Temporal lobe (tissue), 4 donors: ENCODE measurements at places on chromosomes 5 and 9. TPM values are rescaled to one million over a fixed set of nuclear protein-coding genes. Genes with fewer than 3 reads are reported as not detected.

Gene PCDHB12
- total RNA-seq, result 15.0 TPM

Gene MPDZ
- total RNA-seq, result 42.3 TPM

Gene ERAP2
- 0.98 TPM for total RNA-seq

Gene IFNA2
- not detected for total RNA-seq

Gene TMEM174
- not detected for total RNA-seq

Gene PCDHA11
- 31.7 TPM for total RNA-seq

Gene SUSD1
- total RNA-seq, result 35.9 TPM

Gene OR2S2
- total RNA-seq, result not detected

Gene PRLR
- total RNA-seq, result 1.5 TPM

Gene TMC1
- total RNA-seq, result 0.25 TPM

Gene FABP6
- total RNA-seq, result 2.2 TPM

Gene PCDHGB1
- total RNA-seq, result 6.9 TPM

Gene FGF10
- total RNA-seq, result 1.7 TPM

Gene WNT8A
- under 0.01 TPM for total RNA-seq

Gene LHX3
- under 0.01 TPM for total RNA-seq

Gene NAIF1
- 5.2 TPM for total RNA-seq

Gene FBXL7
- total RNA-seq, result 3.9 TPM

Gene IFNA10
- total RNA-seq, result not detected

Gene PCDHGA12
- total RNA-seq, result 7.9 TPM

Gene GPR150
- total RNA-seq, result 0.25 TPM

Gene MEIKIN
- total RNA-seq, result not detected

Gene FAM81B
- 0.25 TPM for total RNA-seq

Gene GKAP1
- 11.3 TPM for total RNA-seq

Gene SELENOP
- total RNA-seq, result 35.4 TPM

Gene GBGT1
- 1.5 TPM for total RNA-seq

Gene PCDHB15
- 16.0 TPM for total RNA-seq

Gene BTNL8
- total RNA-seq, result under 0.01 TPM

Gene PCDHGA7
- 8.1 TPM for total RNA-seq

Gene CENPK
- total RNA-seq, result 5.4 TPM

Gene IL9
- not detected for total RNA-seq

Gene PCA3
- 0.49 TPM for total RNA-seq

Gene PCDHGB3
- total RNA-seq, result 11.1 TPM
